ENCODE measurements at places on chromosomes 3 and 15. TPM values are rescaled to one million over a fixed set of nuclear protein-coding genes. Genes with fewer than 3 reads are reported as not detected.

GRCh38 chr3:192917028-192917403 lies 640 bp downstream of the MB21D2 start:
- H3K36me3 ChIP-seq = no peaks in the 10 kb centered on the region
- H3K27ac ChIP-seq = no peak overlapping the region
- H3K27me3 ChIP-seq = peaks cover 64% of the 10 kb centered on the region
- H3K4me1 ChIP-seq = peaks cover 4% of the 10 kb centered on the region
- peak overlapping the region; percentile 45 for H3K4me3 ChIP-seq

DNA sequence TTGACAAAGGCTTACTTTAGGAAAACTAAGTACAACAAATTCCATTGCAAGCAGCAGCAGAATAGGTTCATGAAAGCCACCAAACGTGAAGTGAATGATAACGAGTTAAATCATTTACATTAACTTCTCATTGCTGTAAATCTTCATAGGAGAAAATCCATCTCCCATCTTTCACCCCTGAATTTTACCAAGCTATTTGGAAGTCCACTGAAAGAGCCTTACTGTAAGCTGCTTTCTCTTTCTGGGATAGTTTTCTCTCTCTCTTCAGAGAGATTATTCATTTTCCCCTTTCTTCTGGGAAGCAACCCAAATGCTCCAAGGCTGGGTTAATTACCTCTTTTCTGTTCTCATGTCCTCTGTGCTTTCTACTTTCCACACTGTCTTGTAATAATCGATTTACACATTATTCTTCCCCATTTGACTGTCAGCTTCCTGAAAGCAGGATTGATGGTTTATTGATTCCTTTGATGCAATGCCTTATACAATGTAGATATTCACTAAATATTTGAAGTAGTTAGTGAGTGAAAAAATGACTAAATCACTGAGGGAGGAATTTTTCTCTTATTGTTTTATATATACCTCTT lies 914.3 kb upstream of the ARPP21 start:
- no peaks in the 10 kb centered on the region for H3K4me1 ChIP-seq
- no peaks in the 10 kb centered on the region for H3K36me3 ChIP-seq
- DNase-seq = no peak
- no peak overlapping the region for H3K4me3 ChIP-seq
- no peaks in the 10 kb centered on the region for H3K27me3 ChIP-seq

- H3K27ac ChIP-seq = no peak overlapping the region
- H3K4me3 ChIP-seq = no peak overlapping the region
- no peaks in the 10 kb centered on the region for H3K36me3 ChIP-seq
- no peak for DNase-seq
Measured at GRCh38 chr3:34011171-34012101, 213.0 kb downstream of the PDCD6IP start.

DNA sequence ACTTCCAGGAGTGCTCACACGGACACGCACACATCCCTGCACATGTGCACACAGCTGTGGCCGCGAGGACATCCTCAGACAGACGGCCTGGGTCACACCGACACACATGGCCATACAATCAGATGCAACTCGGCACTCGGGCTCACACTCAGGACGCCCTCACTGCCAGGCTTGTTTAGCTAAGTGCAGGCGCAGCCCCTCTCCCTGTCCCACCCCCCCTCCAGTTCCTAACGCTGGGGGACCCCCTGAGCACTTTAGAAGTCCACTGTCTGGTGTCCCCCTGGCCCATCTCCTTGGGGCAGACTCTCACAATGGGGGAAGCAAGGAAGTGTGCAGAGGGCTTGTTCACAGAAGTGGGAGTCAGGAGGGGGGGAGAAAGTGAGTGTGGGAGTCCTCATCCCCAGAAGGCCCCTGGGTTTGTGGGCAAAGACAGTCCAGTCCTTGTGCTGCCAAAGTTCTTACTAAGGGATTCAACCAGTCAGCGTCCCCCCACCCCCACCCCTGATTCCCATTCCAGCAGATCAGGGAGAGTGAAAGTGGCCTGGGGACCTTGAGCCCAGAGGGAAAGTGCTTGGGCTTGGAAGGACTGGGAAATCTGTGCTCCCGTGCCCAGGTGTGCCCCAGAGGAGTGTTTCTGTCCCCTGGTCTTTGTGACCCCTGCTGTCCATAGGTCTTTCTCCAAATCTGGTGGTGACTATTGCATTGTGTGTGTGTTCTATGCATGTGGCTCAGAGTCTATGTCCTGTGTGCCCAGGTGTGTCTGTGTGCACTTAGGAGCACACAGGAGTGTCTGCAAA lies 767 bp upstream of the GATA2 start:
- no peak overlapping the region for H3K27ac ChIP-seq
- H3K4me3 ChIP-seq = no peak overlapping the region
- no peak for DNase-seq
- peaks cover 37% of the 10 kb centered on the region for H3K4me1 ChIP-seq
- H3K27me3 ChIP-seq = peaks cover 98% of the 10 kb centered on the region
- no peaks in the 10 kb centered on the region for H3K36me3 ChIP-seq

GRCh38 chr3:110026421-110026820 lies 689.1 kb upstream of the DPPA4 start:
- no peak overlapping the region for H3K27ac ChIP-seq
- DNase-seq = no peak
- H3K27me3 ChIP-seq = no peaks in the 10 kb centered on the region
- no peak overlapping the region for H3K4me3 ChIP-seq
- H3K36me3 ChIP-seq = no peaks in the 10 kb centered on the region
- no peaks in the 10 kb centered on the region for H3K4me1 ChIP-seq

GRCh38 chr3:88149101-88149508 lies 654 bp upstream of the C3orf38 start:
- H3K4me1 ChIP-seq = peaks cover 11% of the 10 kb centered on the region
- DNase-seq = no peak
- H3K36me3 ChIP-seq = no peaks in the 10 kb centered on the region
- H3K27ac ChIP-seq = peak overlapping the region; percentile 97
- H3K27me3 ChIP-seq = no peaks in the 10 kb centered on the region
- H3K4me3 ChIP-seq = peak overlapping the region; percentile 100

DNA sequence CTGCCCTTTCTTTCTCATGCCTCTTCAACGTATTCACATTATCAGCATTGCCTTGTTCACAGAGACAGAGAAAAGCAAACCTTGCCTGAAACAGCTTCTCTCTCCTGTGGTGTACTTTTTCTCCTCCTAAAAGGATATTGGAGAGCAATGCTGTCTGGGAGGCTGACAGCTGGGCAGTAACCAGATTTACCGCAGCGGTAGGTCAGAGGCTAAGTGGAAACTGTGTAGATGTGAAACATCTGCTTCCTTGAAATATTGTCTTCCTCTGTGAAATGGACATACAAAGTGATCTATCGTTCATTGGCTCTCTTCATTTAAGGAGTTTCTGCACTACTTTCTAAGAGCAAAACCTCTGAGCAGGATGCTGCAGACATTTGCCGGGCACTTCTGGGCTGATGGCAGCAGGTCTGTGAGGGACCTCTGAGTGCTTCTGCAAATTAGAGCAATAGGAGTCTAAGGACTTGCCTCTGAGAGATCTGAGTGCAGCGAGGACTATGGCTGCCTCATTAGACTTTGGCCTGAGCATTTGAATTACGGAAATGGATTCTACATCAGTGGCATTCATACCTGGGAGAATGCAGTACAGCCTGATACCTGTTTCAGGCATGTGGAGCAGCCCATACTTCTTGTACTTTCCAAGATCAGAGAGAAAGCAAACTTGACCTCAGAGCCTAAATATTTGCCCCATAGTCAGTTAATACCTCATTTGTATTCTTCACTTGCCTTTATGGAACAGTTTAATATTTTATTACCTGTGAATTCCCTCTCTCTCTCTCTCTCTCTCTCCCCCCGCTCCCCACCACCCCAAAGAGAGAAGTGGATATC lies 260.5 kb upstream of the TPRG1 start:
- no peak overlapping the region for H3K4me3 ChIP-seq
- DNase-seq = no peak
- no peaks in the 10 kb centered on the region for H3K36me3 ChIP-seq
- H3K27me3 ChIP-seq = no peaks in the 10 kb centered on the region
- H3K4me1 ChIP-seq = peaks cover under 1% of the 10 kb centered on the region
- no peak overlapping the region for H3K27ac ChIP-seq

- no peak for DNase-seq
- no peaks in the 10 kb centered on the region for H3K36me3 ChIP-seq
- no peak overlapping the region for H3K4me3 ChIP-seq
- no peak overlapping the region for H3K27ac ChIP-seq
Measured at GRCh38 chr3:116139641-116140040, 305.6 kb downstream of the LSAMP start.

DNA sequence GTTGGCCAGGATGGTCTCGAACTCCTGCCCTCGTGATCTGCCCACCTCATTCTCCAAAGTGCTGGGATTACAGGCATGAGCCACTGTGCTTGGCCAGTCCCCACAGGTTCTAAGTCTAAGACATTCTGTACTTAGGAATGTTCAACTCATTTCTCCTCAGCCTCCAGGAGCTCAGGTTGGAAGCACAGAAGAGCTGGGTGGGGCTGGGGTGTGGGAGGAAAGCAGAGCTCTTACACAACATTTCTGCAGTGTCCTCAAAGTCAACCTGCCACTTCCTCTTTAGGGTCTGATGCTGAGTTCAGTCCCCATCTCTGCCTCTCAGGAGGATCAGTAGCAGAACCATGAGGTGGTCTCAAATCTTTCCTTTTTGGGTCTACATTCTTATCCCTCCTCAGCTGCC lies 75.5 kb downstream of the MRPL46 start:
- no peak overlapping the region for H3K27ac ChIP-seq
- DNase-seq = no peak
- peaks cover 38% of the 10 kb centered on the region for H3K4me1 ChIP-seq

DNA sequence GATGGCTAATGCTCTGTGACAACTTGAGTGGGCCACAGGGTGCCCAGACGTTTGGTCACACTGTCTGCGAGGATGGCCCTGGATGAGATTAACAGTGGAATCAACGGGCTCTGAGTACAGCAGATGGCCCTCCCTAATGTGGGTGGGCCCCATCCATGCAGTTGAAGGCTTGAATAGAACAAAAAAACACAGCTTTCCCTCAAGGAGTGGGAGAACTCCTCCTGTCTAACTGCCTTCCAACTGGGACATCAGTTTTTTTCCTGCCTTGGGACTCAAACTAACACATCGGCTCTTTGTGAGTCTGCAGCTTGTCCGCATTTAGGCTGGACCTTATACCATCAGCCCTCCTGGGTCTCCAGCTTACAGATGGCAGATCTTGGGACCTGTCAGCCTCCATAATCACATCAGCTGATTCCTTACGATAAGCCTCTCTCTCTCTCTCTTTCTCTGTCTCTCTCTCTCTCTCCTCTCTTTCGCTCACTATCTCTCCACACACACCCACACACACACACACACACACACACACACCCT lies 20.8 kb downstream of the FAM174B start:
- H3K27me3 ChIP-seq = no peaks in the 10 kb centered on the region
- H3K27ac ChIP-seq = no peak overlapping the region
- H3K4me3 ChIP-seq = no peak overlapping the region
- peaks cover 2% of the 10 kb centered on the region for H3K36me3 ChIP-seq

DNA sequence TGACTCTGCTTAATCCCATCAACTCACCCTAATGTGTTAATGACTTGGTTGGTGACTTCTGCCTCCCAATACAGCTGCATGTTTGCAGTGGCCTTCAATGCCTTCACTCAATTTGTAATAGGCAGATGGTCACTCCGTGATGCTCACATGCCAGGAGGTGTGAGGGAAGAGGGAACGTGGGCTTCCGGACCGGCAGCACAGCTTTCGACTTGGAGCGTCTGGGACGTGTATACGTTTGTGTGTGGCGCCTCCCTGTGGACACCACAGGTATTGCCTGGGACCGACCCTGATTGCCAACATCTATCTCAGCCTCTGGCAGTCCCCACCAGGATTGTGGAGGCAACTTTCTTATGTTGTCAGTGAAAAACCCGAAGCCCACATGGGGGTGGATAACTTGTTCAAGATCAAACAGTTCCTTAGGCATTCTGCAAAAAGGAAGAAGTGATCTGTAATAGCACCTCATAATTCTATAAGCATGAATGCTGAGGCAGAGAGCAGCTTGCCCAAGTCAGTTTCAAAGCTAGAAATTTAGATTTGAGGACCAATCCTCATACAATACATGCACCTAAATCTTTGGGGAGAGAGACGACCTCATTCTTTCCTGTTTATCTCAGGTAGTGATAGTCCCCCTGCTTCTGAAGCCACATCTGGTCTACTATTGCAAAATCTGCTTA lies 16.9 kb downstream of the MRPL46 start:
- no peaks in the 10 kb centered on the region for H3K36me3 ChIP-seq
- no peak overlapping the region for H3K27ac ChIP-seq
- peak; percentile 81 for DNase-seq
- no peak overlapping the region for H3K4me3 ChIP-seq
- H3K4me1 ChIP-seq = peaks cover 3% of the 10 kb centered on the region
- H3K27me3 ChIP-seq = no peaks in the 10 kb centered on the region

- no peaks in the 10 kb centered on the region for H3K36me3 ChIP-seq
- no peaks in the 10 kb centered on the region for H3K27me3 ChIP-seq
- H3K4me3 ChIP-seq = no peak overlapping the region
- no peak overlapping the region for H3K27ac ChIP-seq
- H3K4me1 ChIP-seq = no peaks in the 10 kb centered on the region
Measured at GRCh38 chr3:149589332-149589731, 68.5 kb downstream of the WWTR1 start.

DNA sequence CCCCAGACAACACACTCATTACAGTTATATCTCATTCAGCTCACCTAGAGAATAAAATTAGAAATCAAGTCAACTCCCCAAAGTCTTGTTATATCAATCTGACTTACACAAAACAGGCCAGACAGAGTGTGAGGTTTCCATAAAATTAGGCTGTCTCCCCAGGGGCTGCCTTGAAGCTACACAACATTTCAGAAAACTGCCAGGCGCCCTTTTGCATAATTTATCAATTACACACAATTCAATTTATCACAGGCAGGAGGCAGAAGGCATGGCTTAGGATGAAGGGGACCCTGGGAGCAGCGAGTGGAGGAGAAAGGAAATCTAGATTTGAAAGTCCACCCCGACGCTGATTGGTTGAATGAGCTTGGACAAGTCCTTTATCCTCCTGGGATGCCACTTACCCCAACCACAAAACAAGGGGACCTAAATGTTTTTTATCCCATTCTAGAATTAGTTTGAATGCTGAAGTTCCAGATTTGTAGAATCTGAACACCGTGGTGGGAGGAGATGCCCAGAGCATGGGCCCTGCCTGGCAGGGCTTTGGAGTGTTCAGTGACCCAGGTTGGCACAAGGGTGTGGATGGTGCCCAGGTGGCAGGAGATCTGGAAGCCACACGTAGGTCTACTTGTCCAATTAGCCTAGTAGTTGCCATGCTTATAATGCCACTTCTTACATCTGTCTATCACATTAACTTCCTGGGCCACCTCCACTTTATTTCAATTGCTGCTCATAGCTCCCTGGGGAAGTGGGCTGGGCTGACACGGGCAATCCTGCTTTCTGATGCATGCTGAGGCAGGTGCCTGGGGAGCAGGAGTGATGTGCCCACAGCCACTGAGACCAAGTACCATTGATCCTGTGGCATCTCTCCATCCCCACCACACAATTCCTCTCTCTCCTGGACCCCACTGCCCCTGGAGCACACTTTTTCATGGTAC lies 119.8 kb upstream of the TLE3 start:
- peaks cover 24% of the 10 kb centered on the region for H3K4me1 ChIP-seq
- H3K27me3 ChIP-seq = no peaks in the 10 kb centered on the region
- H3K4me3 ChIP-seq = no peak overlapping the region
- no peaks in the 10 kb centered on the region for H3K36me3 ChIP-seq
- no peak for DNase-seq
- no peak overlapping the region for H3K27ac ChIP-seq

The DUOXA2 gene
- 0.05 TPM for total RNA-seq

The THSD4 gene
- total RNA-seq = 2.2 TPM

The EHD4 gene
- total RNA-seq = 7.3 TPM

The JMJD7 gene
- 7.2 TPM for total RNA-seq

The XYLB gene
- total RNA-seq = 2.2 TPM

The SGO1 gene
- total RNA-seq = 11.1 TPM

The CFAP100 gene
- not detected for total RNA-seq

The CDHR4 gene
- not detected for total RNA-seq

All from thymus (tissue), 14 donors.